ENCODE measurements at places on chromosomes 7 and 10. TPM values are rescaled to one million over a fixed set of nuclear protein-coding genes. Genes with fewer than 3 reads are reported as not detected.

The TACC2 gene
- total RNA-seq = 40.1 TPM

The CHCHD2 gene
- 665 TPM for total RNA-seq

The CDC14C gene
- not detected for total RNA-seq

The CNOT4 gene
- 8.5 TPM for total RNA-seq

The VTI1A gene
- 19.5 TPM for total RNA-seq

The NCF1 gene
- total RNA-seq = 2.7 TPM

All from airway epithelial cell (primary cell).